Stimulated activated CD4-positive, alpha-beta T cell treated with anti-CD3 and anti-CD28 coated beads, TNF-alpha, amount 100 ng/mL, for 24 hours (primary cell): ENCODE measurements at places on chromosomes 3 and 15.

DNA sequence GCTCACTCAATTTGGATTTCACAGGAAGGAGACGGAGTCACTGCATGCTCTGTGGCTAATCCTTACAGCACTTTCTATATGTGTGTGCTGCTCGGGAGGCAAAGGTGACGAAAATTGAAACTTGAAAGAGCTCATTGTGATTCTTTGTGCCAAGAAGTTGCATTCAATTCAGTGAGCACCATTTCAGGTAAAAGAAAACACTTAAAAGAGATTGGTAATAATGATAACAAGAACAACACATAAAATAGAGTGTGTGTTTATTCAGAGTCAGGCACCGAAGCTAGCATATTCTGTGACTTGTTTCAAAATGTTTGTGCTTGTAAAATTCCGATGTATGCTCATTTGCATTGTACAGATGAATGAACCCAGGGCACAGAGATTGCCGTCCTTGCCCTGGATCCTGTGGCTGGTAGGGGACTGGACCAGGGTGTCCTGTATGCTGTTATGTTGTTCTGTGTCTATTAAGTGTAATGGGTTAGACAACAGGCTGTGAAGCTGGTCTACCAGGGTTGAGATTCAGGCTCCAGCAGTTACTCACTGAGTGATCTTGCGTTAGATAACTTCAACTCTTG, 193.3 kb upstream of the PROK2 start:
- peak; percentile 26 for DNase-seq

- DNase-seq, result no peak
Observed at GRCh38 chr3:118146658-118147375, 887.8 kb downstream of the IGSF11 start.

GRCh38 chr3:139937674-139938279, 2.8 kb downstream of the CLSTN2 start:
- no peak for DNase-seq

DNA sequence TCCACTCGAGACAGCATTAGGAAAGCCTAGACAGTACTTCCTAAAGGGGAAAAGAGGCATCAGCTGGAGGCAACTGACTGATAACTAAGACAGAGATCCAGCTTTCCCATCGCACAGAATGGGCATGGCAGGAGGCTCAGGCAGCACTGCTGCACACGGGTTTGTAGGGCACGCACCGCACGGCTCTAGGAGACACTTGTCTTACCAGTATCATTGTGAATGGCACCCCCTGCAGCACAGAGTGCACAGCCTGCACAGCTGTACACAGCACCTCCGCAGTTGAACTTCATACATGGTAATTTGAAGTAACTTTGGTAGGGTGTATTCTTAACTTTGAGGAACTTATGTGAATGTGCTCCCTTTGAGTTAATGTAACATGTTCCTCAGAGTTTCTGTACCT, 281.6 kb downstream of the PLCL2 start:
- DNase-seq, result no peak

DNA sequence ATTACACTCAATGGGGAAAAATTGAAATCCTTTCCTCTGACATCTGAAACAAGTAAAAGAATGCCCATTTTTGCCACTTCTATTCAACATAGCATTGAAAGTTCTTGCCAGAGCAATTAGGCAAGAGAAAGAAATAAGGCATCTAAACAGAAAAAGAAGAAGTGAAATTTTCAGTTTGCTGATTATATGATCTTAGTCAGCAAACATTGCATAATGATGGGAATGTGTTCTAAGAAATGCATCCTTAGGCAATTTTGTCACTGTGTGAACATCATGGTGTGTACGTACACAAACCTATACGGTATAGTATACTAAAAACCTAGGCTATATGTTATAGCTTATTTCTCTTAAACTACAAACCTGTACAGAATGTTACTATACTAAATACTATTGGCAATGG, 278.0 kb downstream of the CGGBP1 start:
- DNase-seq, result no peak

GRCh38 chr3:42190701-42191442, 75.1 kb downstream of the CCK start:
- DNase-seq, result peak; percentile 51

GRCh38 chr3:178437236-178437635, 99.0 kb upstream of the KCNMB2 start:
- DNase-seq, result no peak

DNA sequence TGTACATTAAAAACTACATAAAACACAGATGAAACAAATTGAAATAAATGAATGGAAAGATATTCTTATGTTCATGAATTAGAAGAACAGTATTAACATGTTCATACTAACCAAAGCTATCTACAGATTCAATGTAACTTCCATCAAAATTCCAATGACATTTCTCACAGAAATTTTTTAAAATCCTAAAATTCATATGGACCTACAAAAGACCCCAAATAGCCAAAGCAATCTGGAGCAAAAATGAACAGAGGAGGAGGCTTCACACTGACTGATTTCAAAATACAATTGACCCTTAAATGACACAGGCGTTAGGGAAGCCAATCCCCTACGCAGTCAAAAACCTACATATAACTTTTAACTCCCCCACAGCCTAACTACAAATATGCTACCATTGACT, 39.4 kb downstream of the KPNA1 start:
- no peak for DNase-seq

DNA sequence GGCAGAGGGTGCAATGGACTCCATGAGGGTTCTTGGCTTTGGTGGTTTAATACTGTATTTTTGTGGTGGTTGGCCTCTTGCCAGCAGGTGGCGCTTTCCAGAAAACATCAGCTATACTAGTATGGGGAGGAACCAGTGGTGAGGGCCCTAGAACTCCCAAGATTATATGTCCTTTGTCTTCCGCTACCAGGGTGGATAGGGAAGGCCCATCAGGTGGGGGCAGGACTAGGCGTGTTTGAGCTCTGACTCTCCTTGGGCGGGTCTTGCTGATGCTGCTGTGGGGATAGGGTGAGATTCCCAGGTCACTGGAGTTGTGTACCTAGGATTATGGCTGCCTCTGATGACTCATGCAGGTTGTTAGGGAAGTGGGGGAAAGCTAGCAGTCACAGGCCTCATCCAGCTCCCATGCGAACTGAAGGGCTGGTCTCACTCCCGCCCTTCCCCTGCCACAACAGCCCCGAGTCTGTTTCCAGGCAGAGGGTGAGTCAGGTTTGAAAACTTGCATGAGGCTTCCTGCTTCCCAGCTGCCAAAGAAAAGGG, 357.7 kb downstream of the OTOL1 start:
- DNase-seq, result no peak

GRCh38 chr3:122689587-122689986, 8.9 kb downstream of the PARP14 start:
- no peak for DNase-seq

DNA sequence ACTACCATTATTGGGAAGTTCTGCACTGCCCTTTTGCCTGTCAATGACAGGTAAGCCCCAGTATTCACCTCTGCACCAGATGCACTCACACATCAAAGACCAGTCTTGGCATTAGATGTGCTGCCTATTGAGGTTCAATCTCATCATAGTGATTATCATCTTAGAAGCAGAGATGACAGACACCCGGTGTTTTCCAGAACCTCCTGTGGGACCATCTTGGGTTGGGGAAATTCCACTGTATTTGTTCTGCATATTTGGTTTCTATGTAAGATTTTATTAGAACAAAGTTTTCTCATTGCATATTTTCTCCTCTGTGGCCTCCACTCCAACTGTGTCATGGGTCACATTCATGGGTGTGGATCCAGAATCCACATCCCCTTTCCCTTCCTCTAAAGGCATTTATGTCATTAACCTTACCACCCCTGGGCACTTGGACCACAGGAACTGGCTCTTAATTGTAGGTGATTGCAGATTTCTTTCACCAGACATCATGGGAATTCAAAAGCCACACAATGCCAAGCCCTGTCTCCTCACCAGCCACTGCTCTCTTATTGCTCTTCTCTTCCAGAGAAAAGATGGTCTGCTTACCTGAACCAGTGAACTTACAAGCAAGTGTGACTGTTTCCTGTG, 31.2 kb downstream of the PLA1A start:
- DNase-seq, result no peak

GRCh38 chr15:62099094-62099601, 32.4 kb downstream of the C2CD4A start:
- DNase-seq, result no peak

- DNase-seq, result no peak
Observed at GRCh38 chr3:48130321-48130904, 57.8 kb downstream of the CDC25A start.

- no peak for DNase-seq
Observed at GRCh38 chr3:105139881-105140560, 226.7 kb upstream of the ALCAM start.

DNA sequence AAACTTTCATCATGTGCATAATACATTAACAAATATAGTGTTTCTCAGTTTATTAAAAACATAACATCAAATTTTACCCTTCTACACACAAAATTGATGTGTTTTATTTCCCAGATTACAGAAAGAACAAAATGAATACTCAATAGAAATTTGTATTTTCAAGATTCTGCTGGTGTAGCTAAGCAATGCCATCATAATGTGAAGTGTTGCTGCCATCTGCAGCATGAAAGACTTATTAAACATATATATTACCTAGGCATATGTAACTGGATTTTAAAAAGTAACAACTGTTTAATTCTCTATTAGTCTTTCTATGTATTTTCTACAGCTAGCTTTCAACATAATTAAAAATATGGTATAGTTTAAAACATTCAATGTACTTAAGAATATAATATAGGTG, 27.5 kb downstream of the PLSCR5 start:
- peak; percentile 13 for DNase-seq

DNA sequence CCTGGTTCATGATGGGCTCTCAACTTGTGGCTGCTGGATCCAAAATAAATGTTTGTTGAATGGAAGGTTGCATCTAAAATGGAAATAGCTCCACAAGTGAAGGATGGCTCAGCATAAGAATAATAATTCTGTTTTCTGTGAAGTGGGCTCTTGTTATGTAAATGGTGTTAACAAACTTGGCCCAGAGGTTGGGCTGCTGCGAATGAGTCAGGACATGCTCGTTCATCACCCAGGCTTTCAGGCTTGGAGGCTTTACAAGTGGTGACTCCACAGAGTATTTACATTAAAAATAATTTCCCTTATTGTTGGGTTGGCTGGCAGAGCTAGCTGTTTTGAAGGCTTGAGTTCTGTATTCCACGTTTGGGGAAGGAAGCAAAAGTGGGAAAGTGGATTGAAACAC, 60.5 kb downstream of the ITGB5 start:
- no peak for DNase-seq

DNA sequence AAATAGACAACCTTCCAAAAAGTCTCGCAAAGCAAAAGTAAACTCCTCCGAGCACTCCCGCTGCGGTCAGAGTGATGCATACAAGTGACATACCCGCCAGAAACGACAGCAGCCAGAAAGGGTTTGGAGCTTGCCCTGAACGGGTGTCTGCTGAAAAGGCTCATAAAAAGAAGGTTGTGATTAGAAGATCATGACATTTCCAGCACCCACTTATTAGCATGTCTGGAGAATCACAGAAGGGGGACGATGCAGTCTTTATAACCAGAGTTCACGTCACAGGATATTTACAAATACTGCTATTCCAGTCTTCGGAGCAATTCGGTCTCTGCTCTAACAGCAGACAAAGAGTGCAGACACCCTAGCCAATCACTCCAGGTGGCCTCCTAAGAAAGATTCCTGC, 59.1 kb upstream of the FRMD4B start:
- DNase-seq, result no peak

DNA sequence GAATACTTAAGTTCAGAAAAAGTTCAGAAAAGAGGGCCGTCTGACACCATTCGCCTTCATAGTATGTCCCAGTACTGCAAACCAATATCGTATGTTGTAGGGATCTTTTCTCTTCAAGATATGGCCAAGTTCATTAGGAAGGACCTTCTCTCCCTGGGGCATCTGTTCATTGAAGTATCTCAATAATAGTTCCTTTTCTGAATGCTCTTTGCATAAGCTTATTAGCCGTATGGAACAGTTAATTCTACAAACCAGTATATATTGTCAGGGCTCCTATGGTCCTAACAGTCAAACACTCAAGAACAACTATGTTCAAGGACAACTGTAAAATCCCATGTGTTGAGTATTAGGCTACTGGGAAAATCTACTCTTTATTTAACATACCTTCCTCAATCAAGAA, 203.1 kb downstream of the KLHL25 start:
- DNase-seq, result no peak

GRCh38 chr3:26712211-26713026, 89.8 kb downstream of the LRRC3B start:
- DNase-seq, result no peak

DNA sequence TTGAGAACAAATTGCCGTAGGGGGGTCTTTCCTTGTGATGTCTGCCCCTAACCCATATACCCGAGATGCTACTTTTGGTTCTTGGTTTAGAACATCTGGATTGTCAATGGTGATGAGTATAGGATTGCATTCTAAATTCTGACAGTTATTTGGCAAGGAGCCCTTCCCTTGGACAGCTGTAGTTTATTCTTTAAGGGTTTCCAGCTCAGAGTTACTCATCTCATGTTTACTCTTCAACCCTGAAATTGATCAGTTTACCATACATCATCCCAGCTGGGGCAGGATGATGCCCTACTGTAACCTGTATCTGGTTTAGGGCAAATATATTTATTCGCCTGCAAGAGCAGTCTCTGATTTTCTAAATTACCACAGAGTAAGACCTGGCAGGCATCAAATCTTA, 85.7 kb upstream of the XCR1 start:
- DNase-seq, result no peak

DNA sequence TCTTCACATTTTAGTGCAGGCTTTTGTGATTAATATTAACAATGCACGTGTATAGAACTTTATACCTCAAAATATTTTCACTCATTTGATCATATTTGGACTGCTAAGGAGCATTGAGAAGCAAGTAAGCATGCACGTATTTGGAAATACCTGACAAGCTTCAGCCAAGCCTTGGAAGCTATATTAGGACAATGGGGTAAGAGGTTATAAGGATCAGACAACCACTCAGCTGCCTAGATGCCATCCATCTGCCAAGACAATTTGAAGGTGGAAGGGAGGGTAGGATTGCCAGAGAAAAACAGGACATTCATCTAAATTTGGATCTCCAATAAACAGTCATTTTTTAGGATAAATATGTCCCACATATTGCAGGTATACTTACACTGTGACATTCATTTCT, 394.9 kb upstream of the CFAP20DC start:
- DNase-seq, result no peak

DNA sequence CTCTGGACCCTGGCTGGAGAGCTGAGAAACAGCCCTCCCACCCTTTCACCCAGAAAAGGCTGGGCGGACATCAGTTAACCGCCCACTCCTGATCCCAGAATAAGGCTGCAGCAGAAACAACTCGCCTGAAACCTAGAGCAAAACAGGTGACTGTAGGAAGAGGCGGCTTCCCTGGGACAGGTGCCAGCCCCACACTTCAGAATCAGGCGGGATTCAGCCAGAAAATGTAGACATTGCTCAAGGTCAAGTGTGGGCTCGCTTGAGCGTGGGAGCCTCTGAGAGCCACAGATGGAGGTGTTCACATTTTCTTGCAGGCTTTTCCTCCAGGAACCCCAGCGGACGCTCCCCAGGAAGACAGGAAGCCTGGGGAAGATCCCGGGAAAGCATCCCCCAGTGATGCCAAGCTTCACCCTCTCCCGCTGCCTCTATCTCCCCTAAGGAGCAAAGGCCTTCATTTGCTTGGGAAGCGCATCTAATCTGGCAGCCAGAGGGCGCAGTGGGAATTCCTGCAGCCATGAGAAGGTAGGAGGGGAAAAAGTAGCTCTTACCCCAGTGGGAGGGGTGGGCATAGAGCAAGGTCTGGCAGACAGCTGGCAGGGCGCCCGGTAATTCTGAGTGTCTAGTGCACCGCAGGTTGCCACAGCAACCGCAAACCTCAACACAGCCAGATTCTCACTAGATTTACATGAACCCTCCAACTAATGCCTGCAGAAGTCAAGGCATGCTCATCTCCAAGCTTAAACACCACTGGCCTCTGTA, 77.7 kb downstream of the OCA2 start:
- DNase-seq, result no peak

GRCh38 chr3:158095111-158095813, 11.0 kb downstream of the SHOX2 start:
- DNase-seq, result no peak
